ENCODE measurements at places on chromosomes 6 and 20.

DNA sequence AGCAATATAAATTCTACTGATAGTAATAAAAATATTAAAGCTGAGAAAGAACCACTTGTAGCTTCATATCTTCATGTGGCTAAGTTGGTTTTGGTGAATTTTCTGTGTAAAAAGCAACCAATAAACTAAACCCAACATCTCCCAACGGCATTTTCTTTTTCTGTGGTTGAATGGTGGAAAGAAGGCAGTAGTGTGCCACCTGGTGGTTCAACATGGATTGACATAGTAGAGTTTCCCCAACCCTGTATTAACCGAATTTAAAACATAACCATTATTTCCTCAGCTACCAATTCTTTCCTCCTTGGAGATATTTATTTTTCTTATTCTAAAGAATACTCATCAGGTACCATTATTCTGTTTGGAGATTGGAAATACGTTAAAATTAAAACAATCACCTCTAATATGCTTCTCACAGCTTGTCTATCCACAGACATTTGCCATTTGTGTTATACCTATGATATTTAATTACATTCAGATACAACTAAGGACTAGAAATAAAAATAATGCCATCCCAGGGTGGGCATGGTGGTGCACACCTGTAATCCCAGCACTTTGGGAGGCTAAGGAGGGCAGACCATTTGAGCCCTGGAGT is 117.1 kb upstream of the EEF1E1 start:
- peak; percentile 4 for DNase-seq

DNA sequence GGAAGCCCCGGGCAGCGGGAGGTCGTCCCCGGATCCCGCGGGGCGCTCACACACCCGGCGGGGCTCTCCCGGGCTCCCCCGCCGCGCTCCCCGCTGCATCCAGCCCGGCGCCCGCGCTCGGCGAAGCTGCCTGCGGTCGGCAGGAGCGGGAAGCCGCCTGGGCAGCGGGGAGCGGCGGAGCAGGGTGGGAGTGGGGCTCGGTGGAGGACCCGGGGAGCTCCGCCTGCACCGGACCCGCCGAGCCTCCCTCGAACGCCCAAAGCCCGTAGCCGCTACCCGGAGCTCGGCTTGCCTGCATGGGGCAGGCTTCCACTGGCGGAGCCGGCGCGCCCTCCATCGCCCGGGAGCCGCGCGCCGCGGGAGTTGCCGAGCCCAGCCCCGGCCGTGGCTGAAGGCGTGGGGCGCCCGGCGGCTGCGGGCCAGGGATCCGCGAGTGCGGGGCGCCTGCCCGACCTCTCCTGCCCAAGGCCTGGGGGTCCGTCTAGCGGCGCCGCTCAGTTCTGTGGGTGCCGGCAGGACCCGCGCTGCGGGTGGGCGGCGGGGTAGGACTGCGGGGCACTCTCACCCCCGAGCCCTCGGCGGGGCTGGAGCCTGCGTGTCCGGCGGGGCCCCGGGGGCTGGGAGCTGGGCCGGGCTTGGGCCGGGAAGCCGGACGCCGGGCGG is 671 bp downstream of the CDH4 start:
- DNase-seq, result no peak

- DNase-seq, result no peak
Measured at GRCh38 chr6:13299403-13299821, 28.9 kb downstream of the TBC1D7 start.

DNA sequence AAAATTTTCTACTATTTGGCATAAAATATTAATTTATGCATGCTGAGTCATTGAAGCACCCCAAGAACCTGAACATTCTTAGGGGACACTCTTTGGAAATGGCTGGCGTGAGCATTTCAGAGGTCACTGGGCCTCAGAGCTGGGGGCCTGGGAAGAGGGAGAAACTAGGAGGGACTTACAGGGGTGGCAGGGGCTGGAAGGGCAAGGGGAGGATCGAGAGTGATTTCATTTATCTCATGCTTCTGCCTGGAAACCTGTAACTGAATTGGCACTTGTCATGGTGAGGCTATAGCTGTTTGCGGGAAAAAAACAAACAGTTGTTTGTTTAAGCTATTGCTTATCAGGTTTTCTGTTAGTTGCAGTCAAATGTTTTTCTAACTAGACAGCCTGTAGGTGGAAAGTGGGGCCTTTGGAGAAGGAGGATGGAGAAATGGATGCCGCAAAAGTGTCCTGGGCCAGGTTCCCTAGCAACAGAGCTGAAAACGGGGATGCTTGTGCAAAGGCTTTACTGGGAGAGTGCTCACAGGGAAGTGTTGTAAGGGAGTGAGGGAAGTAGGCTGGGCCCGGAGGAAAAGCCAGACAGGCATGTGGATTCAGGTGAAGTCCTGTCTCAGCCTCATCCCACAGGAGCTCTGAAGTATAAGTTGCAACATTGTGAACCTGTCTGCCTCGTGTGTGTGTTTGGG is 36.4 kb upstream of the KAT14 start:
- DNase-seq, result no peak

- DNase-seq, result peak; percentile 31
Measured at GRCh38 chr6:142932889-142933288, 12.1 kb downstream of the HIVEP2 start.

- no peak for DNase-seq
Measured at GRCh38 chr20:57647006-57647932, 27.0 kb upstream of the ZBP1 start.

GRCh38 chr6:26243752-26244151 is 121.2 kb upstream of the BTN3A2 start:
- DNase-seq, result no peak

DNA sequence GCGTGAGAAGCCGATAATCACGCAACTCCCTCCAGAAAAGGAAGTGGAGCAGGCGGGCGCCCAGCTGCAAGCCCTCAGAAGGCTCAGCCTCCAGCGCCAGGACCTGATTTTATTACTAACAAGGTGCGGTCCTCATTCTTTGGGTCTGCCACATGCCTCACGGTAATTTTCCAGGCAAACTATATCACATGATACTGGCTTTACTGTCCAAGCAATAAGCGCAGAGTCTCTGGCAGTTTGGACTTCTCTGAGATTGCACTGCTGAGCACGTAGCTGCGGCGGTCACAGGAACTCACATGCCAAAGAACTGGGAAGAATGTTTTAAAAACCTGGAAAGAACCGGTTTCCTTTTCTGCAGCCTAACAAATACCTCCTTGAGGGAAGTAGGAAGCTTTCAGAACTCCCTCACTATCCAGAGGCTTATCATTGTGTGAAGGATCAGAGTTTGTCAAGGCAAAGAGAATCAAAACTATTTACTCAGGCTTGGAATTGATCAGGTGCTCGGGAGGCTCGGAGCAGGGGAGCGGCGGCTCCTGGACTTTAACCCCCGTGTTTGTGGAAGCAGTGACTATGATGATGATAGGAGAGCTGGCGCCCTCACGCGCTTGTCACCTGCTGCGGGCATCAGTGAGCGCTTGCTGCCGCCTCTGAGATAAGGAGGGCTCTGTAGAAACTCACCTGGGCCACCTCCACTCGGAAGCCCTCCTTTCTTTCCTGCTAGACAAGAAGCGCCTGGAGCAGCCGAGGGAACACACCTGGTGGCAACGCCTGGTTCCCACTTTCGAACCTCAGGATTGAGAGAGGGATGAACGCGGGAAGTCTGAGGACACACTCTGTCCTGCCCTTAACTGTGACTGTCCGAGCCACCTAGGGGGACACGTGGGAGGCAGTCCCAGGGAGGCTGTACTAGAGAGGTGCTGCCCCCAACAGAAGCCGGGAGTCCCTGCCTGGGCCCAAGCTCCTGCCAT is 27.2 kb upstream of the SYNJ2 start:
- no peak for DNase-seq

GRCh38 chr6:89494131-89494793 is 61.3 kb downstream of the ANKRD6 start:
- DNase-seq, result no peak

- no peak for DNase-seq
Measured at GRCh38 chr6:124714728-124715127, 247.5 kb upstream of the RNF217 start.

GRCh38 chr6:140921366-140922226 is 1211.1 kb upstream of the GJE1 start:
- DNase-seq, result no peak

- DNase-seq, result no peak
Measured at GRCh38 chr6:147586044-147586443, 77.6 kb downstream of the SAMD5 start.

- DNase-seq, result no peak
Measured at GRCh38 chr6:81384921-81385320, 367.6 kb downstream of the TENT5A start.

DNA sequence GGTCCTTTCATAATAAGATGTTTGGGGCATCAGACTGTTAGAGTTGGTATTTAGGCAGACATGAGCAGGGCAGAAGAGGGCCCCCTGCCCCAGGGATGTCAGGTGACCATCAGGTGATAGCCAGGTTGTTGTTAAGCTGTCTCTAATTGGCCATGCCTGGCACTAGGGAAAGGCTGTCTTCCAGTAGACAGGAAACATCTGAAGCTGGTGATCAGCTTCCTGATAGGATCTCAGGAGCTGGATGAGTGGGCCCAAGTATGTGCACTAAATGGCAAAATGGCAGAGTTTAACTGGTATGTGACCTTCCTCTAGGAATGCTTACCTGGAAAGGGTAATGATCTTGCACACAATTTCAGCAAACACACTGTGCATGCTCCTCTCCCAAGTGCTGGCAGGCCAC is 190.7 kb downstream of the CDH26 start:
- DNase-seq, result no peak

DNA sequence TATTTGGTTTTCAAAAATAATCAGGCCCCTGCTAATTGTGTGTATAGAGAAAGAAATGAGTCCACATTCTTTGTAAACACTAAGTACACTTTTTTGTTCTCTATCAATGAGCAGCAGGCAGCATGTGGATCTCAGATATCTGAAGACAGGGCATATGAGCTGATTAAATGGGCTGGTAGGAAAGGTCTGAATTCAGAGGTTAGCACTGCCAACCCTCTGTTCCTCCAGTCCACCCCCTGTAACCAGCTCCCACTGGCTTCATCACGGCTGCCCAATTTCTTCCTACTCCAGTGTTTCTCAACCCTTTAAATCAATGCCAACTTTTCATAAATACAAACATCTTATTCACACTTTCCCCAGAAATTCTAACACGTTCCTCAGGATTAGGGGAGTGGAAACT is 128.5 kb downstream of the TPBG start:
- no peak for DNase-seq

DNA sequence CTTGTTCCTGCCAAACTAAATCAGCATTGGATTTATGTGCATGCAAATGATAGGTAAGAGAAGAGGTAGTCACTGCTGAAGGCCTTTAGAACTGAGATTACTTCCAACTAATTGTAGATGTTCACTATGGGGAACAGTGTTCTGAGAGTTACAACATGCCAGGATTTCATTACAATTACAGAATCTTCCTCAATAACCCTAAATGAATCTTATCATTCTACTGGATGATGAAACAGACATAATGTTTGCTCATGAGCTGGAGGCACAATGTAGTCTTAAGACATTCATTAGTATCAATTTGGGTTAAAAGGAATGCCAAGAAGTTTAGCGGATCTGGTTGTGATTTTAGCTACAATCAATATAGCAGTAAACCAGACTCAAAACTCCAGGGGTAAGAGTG is 248.9 kb upstream of the THEMIS start:
- DNase-seq, result no peak

DNA sequence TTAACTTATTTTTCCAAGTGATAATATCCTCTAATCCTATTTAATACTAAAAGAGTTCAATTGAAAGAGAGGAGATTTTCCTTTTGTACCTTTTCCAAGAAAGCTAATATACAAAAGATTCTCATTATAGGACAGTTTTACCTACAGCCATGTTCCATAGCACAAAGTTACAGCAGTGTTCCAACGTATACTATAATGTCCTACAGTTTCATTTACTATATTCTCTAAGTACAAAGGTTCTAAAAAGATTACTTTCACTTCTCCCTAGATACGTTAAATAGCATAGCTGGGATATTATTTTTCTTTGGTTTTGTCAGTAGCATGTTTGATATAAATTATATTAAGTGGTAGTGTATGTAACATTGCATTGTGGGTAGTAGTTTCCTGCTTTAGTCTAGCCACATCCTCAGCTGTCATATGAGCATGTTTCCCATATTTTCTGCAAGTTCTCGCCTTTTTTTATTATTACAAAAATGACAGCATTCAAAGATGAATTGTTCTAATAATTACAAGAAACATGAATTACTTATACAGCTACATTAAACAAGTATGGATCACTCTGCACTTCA is 4.4 kb upstream of the RUNX2 start:
- DNase-seq, result no peak

DNA sequence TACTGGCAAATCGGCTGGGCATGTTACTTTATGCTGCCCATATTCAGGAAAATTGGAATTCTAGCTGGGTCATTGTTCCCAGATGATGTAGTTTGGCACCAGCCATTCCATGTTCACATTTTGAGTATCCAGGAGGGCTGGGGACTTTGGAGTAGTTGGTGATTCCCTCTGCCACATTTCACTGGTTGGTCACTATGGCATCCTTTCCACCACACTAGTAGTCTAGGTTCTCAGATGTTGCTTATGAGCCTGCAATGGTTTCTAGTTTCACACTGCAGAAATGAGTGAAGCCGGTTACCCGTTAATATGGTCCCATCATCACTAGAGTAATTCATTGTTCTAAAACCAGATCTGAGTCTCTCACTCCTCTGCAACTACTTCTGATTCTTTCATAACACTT is 4.6 kb downstream of the PTPN1 start:
- no peak for DNase-seq

- no peak for DNase-seq
Measured at GRCh38 chr6:33450434-33450833, 3.9 kb upstream of the ZBTB9 start.

DNA sequence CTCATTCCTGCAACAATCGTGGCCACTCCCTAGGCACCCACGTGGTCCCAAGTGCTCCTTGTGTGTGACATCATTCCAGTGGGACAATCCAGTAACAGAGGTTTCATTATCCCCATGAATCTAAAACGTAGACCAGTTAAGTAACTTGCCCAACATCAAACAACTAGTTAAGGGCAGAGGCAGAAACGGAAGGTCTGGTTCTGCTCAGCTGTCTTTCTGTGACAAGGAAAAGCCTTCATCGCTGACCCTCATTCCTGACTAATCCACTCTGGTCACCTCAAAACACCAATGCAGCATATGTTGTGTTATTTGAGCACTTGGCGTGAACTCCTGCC is 261.4 kb upstream of the JARID2 start:
- DNase-seq, result no peak

GRCh38 chr6:134870677-134871498 is 79.0 kb downstream of the ALDH8A1 start:
- peak; percentile 70 for DNase-seq

DNA sequence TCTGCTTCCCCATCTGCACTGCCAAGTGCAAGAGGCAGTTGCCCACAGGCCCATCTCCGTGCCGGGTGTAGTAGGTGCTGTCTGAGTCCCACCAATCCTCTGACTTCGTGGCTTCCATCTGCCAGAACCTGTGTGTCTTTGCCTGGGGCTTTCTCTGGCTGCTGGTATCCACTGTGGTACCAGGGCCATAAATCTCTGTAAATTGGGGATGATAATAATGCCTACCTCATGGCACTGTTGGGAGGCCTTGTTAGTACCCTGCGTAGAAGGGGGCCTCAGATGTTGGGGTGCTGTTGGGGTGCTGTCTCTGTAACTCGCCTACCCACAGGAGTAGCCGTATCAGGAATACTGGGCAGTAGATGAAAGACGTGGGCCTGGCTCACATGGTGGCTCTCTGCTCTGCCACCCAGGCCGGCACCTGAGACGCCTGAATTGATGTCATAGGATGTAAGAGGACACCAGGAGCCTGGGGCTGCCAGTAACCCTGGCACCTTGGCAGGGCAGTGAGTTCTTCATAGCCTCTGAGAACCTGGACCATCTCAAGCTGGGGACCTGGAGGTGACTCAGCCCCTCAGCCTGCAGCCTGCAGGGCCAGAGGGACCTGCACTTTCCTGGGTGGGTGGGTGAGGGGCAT is 94.1 kb upstream of the RNF24 start:
- no peak for DNase-seq

Measured in GM06990 (cell line).